ENCODE measurements at places on chromosomes 2 and 18. TPM values are rescaled to one million over a fixed set of nuclear protein-coding genes. Genes with fewer than 3 reads are reported as not detected.

The LRRC30 gene
- not detected for total RNA-seq

The CASP10 gene
- 3.2 TPM for total RNA-seq

The NEDD4L gene
- 8.1 TPM for total RNA-seq

The TTR gene
- total RNA-seq: not detected

The CHST9 gene
- total RNA-seq: not detected

The KCNF1 gene
- total RNA-seq: 0.71 TPM
